Cardiac muscle cell (in vitro differentiated cells and primary cell): ENCODE measurements at places on chromosomes 13 and 19. TPM values are rescaled to one million over a fixed set of nuclear protein-coding genes. Genes with fewer than 3 reads are reported as not detected.

GRCh38 chr19:57708641-57709361 lies at the start of gene ZNF154:
ZNF154 (minus strand) TSS chr19:57709204; CDS start chr19:57708971, 233 bp downstream.
- peak within 1 kb of the TSS; percentile 74 for H3K4me3 ChIP-seq
- peak within 1 kb of the TSS; percentile 97 for H3K27ac ChIP-seq
- peak; percentile 86 for DNase-seq
- H3K27me3 ChIP-seq: no peaks in the 10 kb centered on the region
- peaks cover 6% of the 10 kb centered on the region for H3K36me3 ChIP-seq
- H3K4me1 ChIP-seq: peaks cover 31% of the 10 kb centered on the region

DNA sequence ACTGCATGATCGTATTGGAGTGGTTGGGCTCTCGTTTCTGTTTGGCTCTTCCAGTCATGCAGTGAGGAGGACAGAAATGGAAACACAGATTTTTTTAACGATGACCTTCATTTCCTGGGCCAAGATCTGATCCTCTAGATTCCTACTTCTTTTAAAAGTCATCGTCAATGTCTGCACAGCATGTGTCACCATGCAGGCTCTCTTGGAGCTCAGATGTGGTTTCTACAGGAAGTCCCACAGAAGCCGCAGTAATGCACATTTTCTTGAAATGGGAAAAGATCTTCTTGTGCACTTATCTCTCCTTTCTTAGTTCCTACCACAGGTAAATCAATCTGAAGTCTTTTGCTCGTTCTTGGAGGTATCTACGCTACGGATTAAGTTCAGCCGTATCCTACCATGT lies 626.9 kb downstream of the EFNB2 start:
- H3K4me1 ChIP-seq: no peaks in the 10 kb centered on the region
- H3K36me3 ChIP-seq: no peaks in the 10 kb centered on the region
- no peak for DNase-seq
- no peak overlapping the region for H3K27ac ChIP-seq
- no peak overlapping the region for H3K4me3 ChIP-seq

- DNase-seq: no peak
- peaks cover 4% of the 10 kb centered on the region for H3K4me1 ChIP-seq
- no peak overlapping the region for H3K4me3 ChIP-seq
- H3K27me3 ChIP-seq: no peaks in the 10 kb centered on the region
Observed at GRCh38 chr13:25843692-25844091, 208.1 kb downstream of the SHISA2 start.

- no peak for DNase-seq
- peaks cover 41% of the 10 kb centered on the region for H3K36me3 ChIP-seq
- H3K4me1 ChIP-seq: no peaks in the 10 kb centered on the region
- no peaks in the 10 kb centered on the region for H3K27me3 ChIP-seq
- no peak overlapping the region for H3K4me3 ChIP-seq
- H3K27ac ChIP-seq: no peak overlapping the region
Observed at GRCh38 chr13:36975172-36975571, 24.0 kb downstream of the ALG5 start.

DNA sequence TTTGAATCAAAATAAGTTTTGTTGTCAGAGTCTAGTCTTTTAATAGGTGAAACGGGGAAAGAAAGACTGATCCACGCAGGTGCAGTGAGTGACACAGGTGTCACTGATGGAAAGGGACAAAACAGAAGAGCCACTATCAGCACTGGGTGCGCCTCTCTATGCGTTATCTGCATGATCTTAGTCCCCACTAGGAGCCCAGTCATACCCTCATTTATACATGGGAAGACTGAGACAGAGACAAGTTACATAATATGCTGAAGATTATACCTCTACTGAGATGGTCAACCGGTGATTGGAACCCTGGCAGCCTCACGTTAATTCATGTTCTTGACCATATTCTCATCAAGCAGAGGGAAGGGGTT lies 3.4 kb downstream of the LRCH1 start:
- no peak for DNase-seq
- H3K36me3 ChIP-seq: no peaks in the 10 kb centered on the region
- H3K4me1 ChIP-seq: peaks cover 12% of the 10 kb centered on the region
- H3K27ac ChIP-seq: no peak overlapping the region

DNA sequence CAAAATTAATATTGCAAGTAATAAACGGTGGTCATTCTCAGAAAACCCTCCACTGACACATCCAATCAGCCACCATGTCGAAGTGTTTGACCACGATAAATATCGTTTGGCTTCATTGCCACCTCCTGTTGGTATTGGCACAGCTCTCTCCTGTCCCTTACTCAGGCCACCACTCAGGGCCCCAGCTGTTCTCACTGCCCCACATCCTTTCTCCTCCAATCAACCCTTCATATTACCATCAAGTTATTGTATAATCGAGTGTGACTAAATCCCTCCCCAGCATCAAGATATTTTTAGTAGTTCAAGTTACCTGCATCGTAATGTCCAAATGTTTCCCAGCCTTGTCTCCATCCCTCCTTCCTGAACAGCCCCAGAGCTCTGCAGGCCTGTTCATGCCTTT lies 50.4 kb downstream of the SACS start:
- DNase-seq: no peak
- H3K4me3 ChIP-seq: no peak overlapping the region
- H3K36me3 ChIP-seq: no peaks in the 10 kb centered on the region

- H3K4me1 ChIP-seq: no peaks in the 10 kb centered on the region
- H3K27ac ChIP-seq: no peak overlapping the region
- H3K36me3 ChIP-seq: no peaks in the 10 kb centered on the region
- no peak overlapping the region for H3K4me3 ChIP-seq
- no peaks in the 10 kb centered on the region for H3K27me3 ChIP-seq
Observed at GRCh38 chr13:109642358-109642757, 144.0 kb downstream of the IRS2 start.

DNA sequence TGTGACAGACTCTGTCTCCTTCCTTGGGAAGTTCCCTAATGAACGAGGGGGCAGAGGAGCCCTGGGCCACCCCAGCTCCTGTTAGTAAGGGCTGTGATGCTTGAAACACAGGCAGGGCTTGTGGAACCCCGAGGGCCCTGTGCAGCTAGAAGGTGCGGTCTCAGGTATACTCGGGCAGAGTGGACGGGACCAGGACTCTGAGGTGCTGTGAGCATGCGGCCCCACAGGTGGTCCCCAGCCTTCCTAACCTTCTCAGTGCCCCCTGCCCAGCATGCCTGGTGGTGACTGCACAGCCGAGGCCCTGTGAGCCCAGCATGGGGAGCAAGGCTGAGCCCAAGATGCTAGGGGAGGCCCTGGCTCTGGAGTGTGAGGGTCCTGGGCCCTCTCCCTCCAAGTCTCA lies 4.0 kb upstream of the SIGLEC8 start:
- H3K27me3 ChIP-seq: no peaks in the 10 kb centered on the region
- DNase-seq: no peak
- H3K4me1 ChIP-seq: no peaks in the 10 kb centered on the region
- no peak overlapping the region for H3K4me3 ChIP-seq
- no peak overlapping the region for H3K27ac ChIP-seq

DNA sequence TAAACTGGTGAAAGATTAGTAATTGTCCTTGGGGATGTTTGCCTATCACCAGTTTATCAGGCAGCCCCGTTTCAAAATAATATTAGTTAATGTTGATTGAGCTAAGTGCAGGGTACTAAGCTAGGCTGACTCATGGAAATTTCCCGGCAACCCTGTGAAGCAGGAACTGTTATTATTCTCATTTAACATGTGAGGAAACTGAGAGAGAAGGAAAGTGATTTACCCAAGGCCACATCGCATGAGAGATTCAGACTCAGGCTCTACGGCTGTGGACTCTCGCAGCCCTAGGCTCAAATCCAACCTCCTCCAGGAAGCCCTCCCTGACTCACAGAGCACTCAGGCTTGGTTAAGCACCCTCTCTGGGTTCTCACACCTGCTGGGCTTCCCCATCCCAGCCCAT lies 19.7 kb downstream of the CLPTM1 start:
- H3K36me3 ChIP-seq: peaks cover 47% of the 10 kb centered on the region
- H3K4me1 ChIP-seq: no peaks in the 10 kb centered on the region
- no peak for DNase-seq

DNA sequence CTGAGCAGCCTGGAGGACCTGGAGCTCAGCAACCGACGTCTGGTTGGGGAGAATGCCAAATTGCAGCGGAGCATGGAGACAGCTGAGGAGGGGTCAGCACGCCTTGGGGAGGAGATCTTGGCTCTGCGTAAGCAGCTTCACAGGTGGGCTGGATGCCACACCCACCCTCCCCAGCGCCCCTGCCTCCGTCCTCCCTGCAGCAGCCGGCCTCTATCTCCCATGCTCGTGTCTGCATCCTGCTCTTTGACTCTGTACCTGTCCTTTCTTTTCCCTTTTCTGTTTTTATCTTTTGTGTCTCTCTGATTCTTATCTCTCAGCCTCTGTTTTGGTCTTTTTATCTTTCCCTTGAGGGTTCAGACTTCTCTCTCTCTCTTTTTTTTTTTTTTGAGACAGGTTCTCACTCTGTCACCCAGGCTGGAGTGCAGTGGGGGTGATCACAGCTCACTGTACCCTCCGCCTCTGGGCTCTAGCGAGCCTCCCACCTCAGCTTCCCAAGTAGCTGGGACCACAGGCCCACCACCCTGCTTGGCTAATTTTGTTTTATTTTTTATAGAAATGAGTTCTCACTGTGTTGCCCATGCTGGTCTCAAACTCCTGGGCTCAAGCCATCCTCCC lies 10.1 kb downstream of the KASH5 start:
- no peak overlapping the region for H3K27ac ChIP-seq
- H3K4me1 ChIP-seq: peaks cover 7% of the 10 kb centered on the region
- no peaks in the 10 kb centered on the region for H3K36me3 ChIP-seq

- no peaks in the 10 kb centered on the region for H3K36me3 ChIP-seq
- no peak overlapping the region for H3K4me3 ChIP-seq
- DNase-seq: no peak
- H3K4me1 ChIP-seq: no peaks in the 10 kb centered on the region
- H3K27me3 ChIP-seq: no peaks in the 10 kb centered on the region
- no peak overlapping the region for H3K27ac ChIP-seq
Observed at GRCh38 chr13:68506888-68507551, 1276.9 kb upstream of the PCDH9 start.

- no peak overlapping the region for H3K4me3 ChIP-seq
- DNase-seq: no peak
- no peak overlapping the region for H3K27ac ChIP-seq
- H3K4me1 ChIP-seq: no peaks in the 10 kb centered on the region
- no peaks in the 10 kb centered on the region for H3K36me3 ChIP-seq
Observed at GRCh38 chr19:15926484-15926883, 7.8 kb downstream of the CYP4F11 start.

DNA sequence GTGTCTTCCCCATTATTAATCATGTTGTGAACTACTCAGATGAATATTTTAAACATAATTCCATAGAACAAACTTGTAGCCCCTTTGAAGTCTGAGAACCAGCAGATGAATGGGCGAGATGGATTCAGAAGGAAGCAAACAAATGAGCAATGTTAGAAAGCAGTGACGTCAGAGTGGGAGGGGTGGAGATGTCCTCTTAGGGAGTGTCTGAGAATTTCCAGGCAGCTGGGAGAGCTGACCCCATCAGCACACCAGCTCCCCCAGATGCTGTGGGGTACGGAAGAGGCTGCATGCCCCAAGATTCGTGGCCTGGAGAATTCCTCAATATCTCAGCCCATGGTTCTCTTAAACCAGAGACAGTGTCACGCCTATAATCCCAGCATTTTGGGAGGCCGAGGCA lies 68.6 kb downstream of the DPF1 start:
- no peaks in the 10 kb centered on the region for H3K4me1 ChIP-seq
- no peaks in the 10 kb centered on the region for H3K36me3 ChIP-seq
- no peaks in the 10 kb centered on the region for H3K27me3 ChIP-seq
- no peak overlapping the region for H3K27ac ChIP-seq
- no peak overlapping the region for H3K4me3 ChIP-seq

DNA sequence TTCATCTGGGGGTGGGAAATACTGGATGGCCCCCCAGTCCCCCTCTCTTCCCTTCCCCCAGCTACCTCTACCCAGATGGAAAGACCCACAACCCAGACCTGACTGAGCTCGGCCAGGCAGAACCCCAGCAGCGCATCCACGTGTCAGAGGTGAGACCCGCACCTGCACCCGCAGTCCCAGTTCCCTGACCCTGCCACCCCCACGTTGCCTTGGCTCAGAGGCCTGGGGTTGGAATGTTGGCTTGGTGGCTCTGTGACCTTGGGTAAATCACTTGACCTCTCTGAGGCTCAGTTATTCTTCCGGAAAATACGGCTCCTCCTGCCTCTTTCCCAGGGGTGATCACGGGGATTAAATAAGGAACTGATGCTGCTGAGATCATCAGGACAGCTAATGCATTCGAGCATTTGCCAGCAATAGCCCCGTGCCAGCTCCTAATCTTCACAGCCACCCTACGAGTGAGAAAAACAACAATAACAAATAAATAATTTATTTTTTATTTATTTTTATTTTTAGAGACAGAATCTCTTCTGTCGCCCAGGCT lies 12.3 kb downstream of the CBLC start:
- H3K4me3 ChIP-seq: no peak overlapping the region
- H3K4me1 ChIP-seq: no peaks in the 10 kb centered on the region
- H3K36me3 ChIP-seq: no peaks in the 10 kb centered on the region
- no peak overlapping the region for H3K27ac ChIP-seq
- no peak for DNase-seq

GRCh38 chr19:18388100-18388959 lies 2.4 kb downstream of the GDF15 start:
- DNase-seq: peak; percentile 82
- H3K4me3 ChIP-seq: no peak overlapping the region
- peaks cover 20% of the 10 kb centered on the region for H3K27me3 ChIP-seq
- H3K4me1 ChIP-seq: no peaks in the 10 kb centered on the region

- H3K4me1 ChIP-seq: no peaks in the 10 kb centered on the region
- no peak for DNase-seq
- H3K27me3 ChIP-seq: peaks cover 47% of the 10 kb centered on the region
- no peaks in the 10 kb centered on the region for H3K36me3 ChIP-seq
- no peak overlapping the region for H3K27ac ChIP-seq
Observed at GRCh38 chr19:2309734-2310362, 1.9 kb upstream of the LINGO3 start.

GRCh38 chr19:32352241-32352630 lies 6.8 kb downstream of the ZNF507 start:
- peaks cover 49% of the 10 kb centered on the region for H3K36me3 ChIP-seq
- H3K27ac ChIP-seq: no peak overlapping the region
- no peak for DNase-seq
- H3K4me1 ChIP-seq: peaks cover 1% of the 10 kb centered on the region
- no peaks in the 10 kb centered on the region for H3K27me3 ChIP-seq
- no peak overlapping the region for H3K4me3 ChIP-seq

GRCh38 chr13:97125810-97126738 lies 96.1 kb upstream of the MBNL2 start:
- H3K36me3 ChIP-seq: no peaks in the 10 kb centered on the region
- DNase-seq: no peak
- H3K4me3 ChIP-seq: no peak overlapping the region
- H3K27ac ChIP-seq: peak overlapping the region; percentile 68
- H3K4me1 ChIP-seq: peaks cover 28% of the 10 kb centered on the region
- H3K27me3 ChIP-seq: no peaks in the 10 kb centered on the region

GRCh38 chr13:77720988-77721387 lies 23.5 kb downstream of the SLAIN1 start:
- no peak overlapping the region for H3K27ac ChIP-seq
- H3K4me3 ChIP-seq: no peak overlapping the region
- H3K36me3 ChIP-seq: peaks cover 4% of the 10 kb centered on the region
- H3K27me3 ChIP-seq: no peaks in the 10 kb centered on the region
- no peaks in the 10 kb centered on the region for H3K4me1 ChIP-seq

- no peak overlapping the region for H3K27ac ChIP-seq
- no peak overlapping the region for H3K4me3 ChIP-seq
- peak; percentile 8 for DNase-seq
- no peaks in the 10 kb centered on the region for H3K4me1 ChIP-seq
- H3K27me3 ChIP-seq: no peaks in the 10 kb centered on the region
Observed at GRCh38 chr13:58190577-58190976, 559.0 kb downstream of the PCDH17 start.

ZNF43 gene
- 14.7 and 16.1 TPM in 2 replicates for total RNA-seq

LRP3 gene
- total RNA-seq: 38.4 and 51.5 TPM in 2 replicates

CFAP97D2 gene
- total RNA-seq: not detected in 2 replicates

C1QTNF9 gene
- total RNA-seq: 0.12 TPM in 1 of 2 replicates, not detected in the other

ACP7 gene
- total RNA-seq: not detected in 2 replicates
